Naive B cell (primary cell): ENCODE measurements at places on chromosomes 1 and 21. TPM values are rescaled to one million over a fixed set of nuclear protein-coding genes. Genes with fewer than 3 reads are reported as not detected.

The CHAF1B gene
- polyA plus RNA-seq = 0.41 TPM

The MAN1C1 gene
- polyA plus RNA-seq = 0.52 TPM

The SPRR2E gene
- polyA plus RNA-seq = not detected

The PGLYRP4 gene
- polyA plus RNA-seq = not detected

The CSF3R gene
- polyA plus RNA-seq = 0.12 TPM

The TPTE gene
- polyA plus RNA-seq = not detected

DNA sequence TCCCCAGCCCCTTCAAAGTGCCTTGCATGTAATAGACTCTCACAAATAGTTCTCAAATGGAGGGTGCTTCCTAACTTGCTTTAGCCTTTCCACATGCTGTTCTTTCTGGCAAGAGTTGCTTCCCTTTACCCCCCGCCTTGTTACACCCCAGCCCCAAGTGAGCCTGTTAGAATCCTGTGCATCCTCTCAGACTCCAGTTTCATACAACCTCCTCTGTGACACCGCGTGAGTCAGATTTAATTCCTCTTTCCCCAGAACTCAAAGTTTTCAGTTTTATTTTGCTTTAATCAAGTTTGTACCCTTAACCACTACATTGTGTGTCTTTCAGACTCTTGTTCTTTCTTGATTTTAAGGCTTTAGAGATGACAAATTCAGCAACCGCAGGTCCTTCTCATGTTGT lies 234.5 kb upstream of the HOOK1 start:
- DNase-seq = no peak
- H3K4me1 ChIP-seq = no peaks in the 10 kb centered on the region
- peaks cover 7% of the 10 kb centered on the region for H3K36me3 ChIP-seq
- no peaks in the 10 kb centered on the region for H3K27me3 ChIP-seq
- no peak overlapping the region for H3K4me3 ChIP-seq

DNA sequence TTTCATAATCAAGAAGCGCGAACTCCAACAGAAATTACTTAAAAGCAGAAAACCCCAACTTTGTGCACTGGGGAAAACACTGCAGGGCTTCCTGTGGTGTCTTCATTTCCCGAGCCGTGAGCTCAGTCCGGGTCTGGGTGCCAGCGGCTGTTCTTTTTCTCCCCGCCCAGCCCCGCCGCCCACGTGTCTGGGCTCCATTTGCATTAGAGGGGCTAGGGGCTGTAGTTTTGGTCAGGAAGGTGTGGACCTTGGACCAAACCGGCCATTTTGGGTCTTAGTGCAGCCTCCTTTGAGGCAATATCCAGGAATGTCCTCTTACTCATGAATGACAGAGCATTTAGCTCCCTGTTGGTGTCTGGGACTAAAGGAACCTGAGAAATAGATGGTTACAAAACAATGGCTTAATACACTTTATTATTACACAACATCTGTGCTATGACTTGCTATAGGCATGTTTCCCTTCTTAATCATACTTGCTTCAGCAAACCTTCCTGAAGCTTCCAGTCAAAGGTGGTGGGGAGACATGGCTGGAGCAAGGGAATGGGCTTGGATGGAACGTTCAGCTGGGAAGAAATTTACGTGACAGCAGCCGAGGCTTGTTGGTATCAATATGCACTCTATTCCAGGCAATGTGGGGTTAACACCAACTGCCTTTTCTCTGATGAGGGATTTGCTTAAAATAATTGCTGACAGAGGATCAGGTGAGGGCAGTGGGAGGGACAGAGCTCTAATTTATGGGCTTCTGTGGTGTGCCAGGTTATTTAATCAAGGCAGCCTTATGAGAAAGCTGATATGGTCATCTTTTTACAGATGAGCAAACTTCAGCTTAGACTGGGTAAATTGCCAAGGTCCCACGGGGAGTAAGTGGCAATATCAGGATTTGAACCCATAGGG lies 1.1 kb downstream of the AGTRAP start:
- H3K4me3 ChIP-seq = peak overlapping the region; percentile 99
- H3K4me1 ChIP-seq = peaks cover 58% of the 10 kb centered on the region
- DNase-seq = no peak

GRCh38 chr1:231194843-231195516 lies 33.1 kb downstream of the TRIM67 start:
- no peak for DNase-seq
- H3K4me1 ChIP-seq = no peaks in the 10 kb centered on the region
- no peak overlapping the region for H3K4me3 ChIP-seq
- no peak overlapping the region for H3K27ac ChIP-seq
- no peaks in the 10 kb centered on the region for H3K36me3 ChIP-seq
- H3K27me3 ChIP-seq = peaks cover 55% of the 10 kb centered on the region

DNA sequence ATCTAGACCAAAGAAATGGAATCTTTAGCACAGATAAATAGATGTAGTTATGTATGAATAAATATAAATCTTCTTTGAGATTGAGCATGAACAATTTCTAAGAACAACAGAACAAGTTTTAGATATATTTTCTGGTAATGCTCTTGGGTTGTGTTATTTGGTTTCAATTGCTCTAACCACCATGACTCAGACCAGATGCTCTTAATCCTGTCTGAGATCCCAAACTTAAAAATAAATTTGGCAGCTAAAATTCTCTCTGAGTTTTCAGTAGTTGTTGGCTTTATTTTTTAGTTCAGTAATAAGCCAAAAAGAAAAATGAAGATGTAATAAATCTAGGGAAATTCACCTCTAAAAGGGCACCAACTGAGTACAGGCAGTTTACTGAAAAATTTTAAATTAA lies 1693.4 kb downstream of the NCAM2 start:
- no peak overlapping the region for H3K27ac ChIP-seq
- no peak overlapping the region for H3K4me3 ChIP-seq
- H3K36me3 ChIP-seq = no peaks in the 10 kb centered on the region
- no peak for DNase-seq

DNA sequence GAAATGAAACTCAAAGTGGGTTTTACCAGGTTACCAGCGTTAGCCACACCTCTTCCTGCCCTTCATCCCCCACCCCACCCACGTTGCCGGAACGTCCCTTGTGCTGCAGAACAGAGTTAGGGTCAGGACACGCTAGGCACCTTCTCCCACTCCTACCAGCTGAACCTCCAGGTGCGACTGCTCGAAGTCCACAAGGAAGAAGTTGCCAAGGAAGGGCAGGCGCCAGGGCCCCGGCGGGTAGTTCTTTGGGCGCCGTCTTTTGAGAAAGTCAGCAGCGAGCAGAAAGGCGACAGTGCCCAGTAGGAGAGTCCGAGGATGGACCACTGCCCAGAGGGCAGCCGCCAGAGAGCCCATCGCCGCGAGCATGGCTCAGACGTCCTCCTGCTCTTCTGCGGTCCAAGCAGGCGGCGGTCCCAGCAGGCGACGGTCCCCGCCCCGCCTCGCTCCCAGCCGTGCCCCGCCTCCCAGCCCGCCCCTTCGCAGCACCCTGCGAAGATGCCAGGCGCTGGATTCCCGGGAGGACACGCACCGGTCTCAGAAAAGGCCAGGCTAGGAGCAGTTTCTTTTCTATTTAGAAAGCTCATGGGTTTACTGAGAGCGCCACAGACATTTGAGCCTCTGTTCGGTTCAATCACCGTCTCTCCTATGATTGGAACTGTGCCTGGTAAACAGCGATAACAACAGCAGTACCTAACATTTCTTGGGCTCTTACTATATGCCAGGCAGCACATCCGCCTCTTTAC lies at the start of gene CYP2J2:
Gene CYP2J2 (minus strand): TSS at position 393 of the 743 bp plus-strand sequence. CDS start 27 bp downstream, at position 366.
- peaks cover 13% of the 10 kb centered on the region for H3K4me1 ChIP-seq
- peaks cover 18% of the 10 kb centered on the region for H3K27me3 ChIP-seq
- H3K4me3 ChIP-seq = peak within 1 kb of the TSS; percentile 97

GRCh38 chr1:247156787-247157232 lies 15.0 kb downstream of the ZNF124 start:
- H3K27ac ChIP-seq = no peak overlapping the region
- DNase-seq = no peak
- peaks cover 68% of the 10 kb centered on the region for H3K36me3 ChIP-seq

DNA sequence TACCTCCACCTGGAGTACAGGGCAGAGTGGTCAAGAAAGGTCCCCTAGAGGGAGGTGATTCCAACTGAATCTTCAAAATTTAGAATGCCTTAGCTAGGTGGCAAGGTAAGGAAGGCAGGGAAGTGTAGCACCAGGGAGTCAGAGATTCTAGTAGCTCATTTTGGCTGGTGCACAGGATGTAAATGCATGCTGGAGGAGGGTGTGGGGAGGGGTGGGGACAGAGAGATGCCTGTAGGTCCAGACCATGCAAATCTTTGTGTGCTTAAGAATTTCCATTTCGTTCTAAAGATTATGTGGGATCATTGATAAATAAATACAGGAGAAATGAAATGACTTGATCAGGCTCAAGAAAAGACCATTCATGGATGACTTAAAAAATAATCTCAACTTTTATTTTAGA lies 11.0 kb upstream of the CACHD1 start:
- no peak overlapping the region for H3K27ac ChIP-seq
- peaks cover 25% of the 10 kb centered on the region for H3K27me3 ChIP-seq
- no peak for DNase-seq
- H3K36me3 ChIP-seq = no peaks in the 10 kb centered on the region

- peaks cover 30% of the 10 kb centered on the region for H3K4me1 ChIP-seq
- H3K27ac ChIP-seq = peak overlapping the region; percentile 93
- H3K4me3 ChIP-seq = peak overlapping the region; percentile 91
- no peaks in the 10 kb centered on the region for H3K36me3 ChIP-seq
Observed at GRCh38 chr1:182614796-182615454, 10.7 kb upstream of the RGS16 start.

- H3K4me3 ChIP-seq = peak overlapping the region; percentile 94
- no peak overlapping the region for H3K27ac ChIP-seq
- DNase-seq = peak; percentile 43
- H3K27me3 ChIP-seq = peaks cover 11% of the 10 kb centered on the region
- no peaks in the 10 kb centered on the region for H3K36me3 ChIP-seq
Observed at GRCh38 chr1:226223786-226224244, 351 bp downstream of the MIXL1 start.
